ENCODE measurements at places on chromosomes 12 and 14. TPM values are rescaled to one million over a fixed set of nuclear protein-coding genes. Genes with fewer than 3 reads are reported as not detected.

Gene GPR162
- 0.32 TPM for total RNA-seq

Gene KRT77
- not detected for total RNA-seq

Gene KRT6C
- total RNA-seq, result not detected

Gene DLK1
- not detected for total RNA-seq

Gene PTMS
- total RNA-seq, result 2.0 TPM

Gene C12orf54
- not detected for total RNA-seq

Gene MDP1
- 15.3 TPM for total RNA-seq

Gene KLRG1
- 51.2 TPM for total RNA-seq

Gene FBLN5
- total RNA-seq, result 8.0 TPM

Gene INHBC
- total RNA-seq, result not detected

Gene LRP1-AS
- not detected for total RNA-seq

Gene DTX1
- 7.0 TPM for total RNA-seq

Gene CTSG
- not detected for total RNA-seq

Gene SAMD15
- 0.11 TPM for total RNA-seq

Gene SCNN1A
- total RNA-seq, result 0.67 TPM

Gene AMDHD1
- 2.3 TPM for total RNA-seq

Gene CD69
- 35.9 TPM for total RNA-seq

Gene CLEC6A
- total RNA-seq, result not detected

Gene NR2C1
- total RNA-seq, result 45.4 TPM

Gene BEST3
- not detected for total RNA-seq

Gene RNU4-1
- 1,200 TPM for total RNA-seq

Gene SLC17A8
- not detected for total RNA-seq

Gene SOAT2
- 0.26 TPM for total RNA-seq

Gene TAS2R7
- total RNA-seq, result not detected

Gene ETFBKMT
- 1.5 TPM for total RNA-seq

Gene GCH1
- 28.4 TPM for total RNA-seq

Gene MOAP1
- 39.9 TPM for total RNA-seq

Gene ANAPC7
- 70.1 TPM for total RNA-seq

Gene ACOT4
- 1.2 TPM for total RNA-seq

Gene SPATS2
- total RNA-seq, result 7.8 TPM

Gene TEX22
- 4.7 TPM for total RNA-seq
